Astrocyte of the hippocampus (primary cell): ENCODE measurements at places on chromosomes 16 and 17.
A peak's percentile ranks its signal among the peaks of the same experiment; 100 is the strongest.

GRCh38 chr16:85369741-85370528 is 243.2 kb upstream of the GSE1 start:
- DNase-seq, result peak; percentile 70

- peak; percentile 60 for DNase-seq
These were observed 1.6 kb downstream of the SIRT7 start for GRCh38 chr17:81916234-81917001.

DNA sequence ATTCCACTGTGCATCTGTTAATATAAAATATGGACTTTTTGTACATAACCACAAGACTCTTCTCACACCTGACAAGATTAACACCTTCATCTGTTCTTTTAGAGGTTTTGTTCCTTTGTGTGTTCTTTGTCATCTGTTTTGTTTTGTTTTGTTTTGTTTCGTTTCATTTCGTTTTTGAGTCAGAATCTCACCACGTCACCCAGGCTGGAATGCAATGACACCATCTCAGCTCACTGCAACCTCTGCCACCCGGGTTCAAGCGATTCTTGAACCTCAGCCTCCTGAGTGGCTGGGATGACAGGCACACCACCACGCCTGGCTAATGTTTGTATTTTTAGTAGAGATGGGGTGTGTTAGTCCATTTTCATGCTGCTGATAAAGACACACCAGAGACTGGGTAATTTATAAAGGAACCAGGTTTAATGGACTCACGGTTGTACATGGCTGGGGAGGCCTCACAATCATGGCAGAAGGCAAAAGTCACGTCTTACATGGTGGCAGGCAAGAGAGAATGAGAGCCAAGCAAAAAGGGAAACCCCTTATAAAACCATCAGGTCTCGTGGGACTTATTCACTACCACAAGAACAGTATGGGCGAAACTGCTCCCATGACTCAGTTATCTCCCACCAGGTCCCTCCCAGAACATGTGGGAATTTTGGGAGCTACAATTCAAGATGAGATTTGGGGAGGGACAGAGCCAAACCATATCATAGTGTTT is 22.3 kb downstream of the C16orf90 start:
- DNase-seq, result peak; percentile 64

GRCh38 chr16:78509965-78510364 is 410.5 kb downstream of the WWOX start:
- DNase-seq, result no peak

- no peak for DNase-seq
These were observed 9.0 kb downstream of the CRK start for GRCh38 chr17:1447052-1447451.

DNA sequence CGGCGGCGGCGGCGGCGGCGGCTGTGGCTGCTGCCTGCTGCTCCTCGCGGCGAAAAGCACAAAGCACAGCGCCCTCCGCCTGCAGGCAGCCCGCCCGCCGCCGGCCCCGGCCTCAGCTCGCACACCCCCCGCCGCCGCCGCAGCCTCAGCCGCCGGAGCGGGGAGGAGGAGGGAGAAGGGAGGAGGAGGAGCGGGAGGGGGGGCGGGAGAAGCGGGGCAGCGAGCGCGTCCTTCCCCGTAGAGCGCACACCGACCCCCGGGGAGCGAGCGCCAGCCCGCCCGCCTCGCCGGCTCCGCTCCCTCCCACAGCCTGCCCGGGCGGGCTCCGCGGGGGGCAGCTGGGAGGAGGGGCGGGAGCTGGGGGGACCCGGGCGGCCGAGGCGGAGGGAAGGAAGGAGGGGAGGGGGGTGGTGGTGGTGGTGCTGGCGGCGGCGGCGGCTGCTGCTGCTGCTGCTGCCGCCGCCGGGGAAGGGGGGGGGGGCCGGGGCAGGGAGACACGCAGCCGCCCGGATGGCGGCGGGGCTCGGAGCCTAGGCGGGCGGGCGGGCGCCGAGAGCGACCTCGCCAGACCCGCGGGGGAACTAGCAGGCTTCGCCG is at the start of gene UBTF:
Gene UBTF (minus strand): TSS at position 60 of the 597 bp plus-strand sequence. CDS start 1,446 bp downstream, outside the sequence.
- peak; percentile 89 for DNase-seq

DNA sequence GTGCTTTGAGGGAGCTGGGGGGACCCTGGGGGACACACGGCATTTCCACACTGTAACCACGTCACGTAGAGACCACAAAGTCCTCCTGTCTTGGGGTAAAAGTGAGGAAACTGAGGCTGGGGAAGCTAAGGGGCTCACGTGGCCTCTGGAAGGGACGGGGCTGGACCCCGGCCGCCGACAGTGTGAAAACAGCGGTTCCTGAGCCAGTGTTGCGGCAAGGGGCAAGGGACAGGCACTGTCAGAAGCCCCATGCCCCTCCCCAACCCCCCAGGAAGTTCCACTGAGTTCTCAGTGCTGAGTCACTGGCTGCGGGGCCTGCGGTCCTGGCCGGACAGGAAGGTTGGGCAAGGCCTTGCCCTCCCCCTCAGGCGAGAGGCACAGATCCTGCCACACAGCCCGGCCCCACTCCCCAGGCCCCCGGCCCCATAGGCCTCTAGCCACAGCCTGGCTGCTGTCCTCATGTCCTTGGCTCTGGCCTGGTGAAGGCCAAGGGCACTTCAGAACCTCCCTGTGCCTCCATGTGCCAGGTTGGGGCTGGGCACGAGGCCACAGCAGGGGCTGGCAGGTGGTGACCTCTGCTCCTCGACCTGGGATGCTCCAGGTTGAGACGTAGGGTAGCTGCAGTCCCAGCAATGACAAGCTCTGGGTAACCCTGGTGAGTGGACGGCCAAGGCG is 5.0 kb upstream of the CCDC57 start:
- peak; percentile 92 for DNase-seq

DNA sequence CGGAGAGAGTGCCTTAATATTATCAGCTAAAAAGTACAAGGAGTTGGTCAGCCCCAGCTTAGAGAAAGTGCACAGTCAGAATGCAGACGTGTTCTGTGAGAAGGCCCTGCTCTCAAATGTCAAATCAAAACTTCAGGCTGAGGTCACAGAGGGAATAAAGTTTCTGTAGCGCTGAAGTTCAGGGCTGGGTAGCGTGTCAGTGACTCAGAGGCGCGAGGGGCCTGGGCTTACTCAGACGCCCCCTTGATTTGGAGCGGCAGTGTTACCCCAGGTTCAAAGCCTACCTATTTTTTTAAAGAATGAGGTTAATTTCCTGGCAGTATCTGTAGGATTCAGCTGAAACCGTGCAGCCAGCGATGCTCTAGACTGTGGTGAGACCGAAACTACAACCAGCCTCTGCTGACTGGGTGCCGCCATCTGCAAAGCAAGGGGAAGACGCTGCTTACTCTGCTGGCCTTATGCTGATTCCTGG is 4.8 kb downstream of the CIAO3 start:
- DNase-seq, result no peak

DNA sequence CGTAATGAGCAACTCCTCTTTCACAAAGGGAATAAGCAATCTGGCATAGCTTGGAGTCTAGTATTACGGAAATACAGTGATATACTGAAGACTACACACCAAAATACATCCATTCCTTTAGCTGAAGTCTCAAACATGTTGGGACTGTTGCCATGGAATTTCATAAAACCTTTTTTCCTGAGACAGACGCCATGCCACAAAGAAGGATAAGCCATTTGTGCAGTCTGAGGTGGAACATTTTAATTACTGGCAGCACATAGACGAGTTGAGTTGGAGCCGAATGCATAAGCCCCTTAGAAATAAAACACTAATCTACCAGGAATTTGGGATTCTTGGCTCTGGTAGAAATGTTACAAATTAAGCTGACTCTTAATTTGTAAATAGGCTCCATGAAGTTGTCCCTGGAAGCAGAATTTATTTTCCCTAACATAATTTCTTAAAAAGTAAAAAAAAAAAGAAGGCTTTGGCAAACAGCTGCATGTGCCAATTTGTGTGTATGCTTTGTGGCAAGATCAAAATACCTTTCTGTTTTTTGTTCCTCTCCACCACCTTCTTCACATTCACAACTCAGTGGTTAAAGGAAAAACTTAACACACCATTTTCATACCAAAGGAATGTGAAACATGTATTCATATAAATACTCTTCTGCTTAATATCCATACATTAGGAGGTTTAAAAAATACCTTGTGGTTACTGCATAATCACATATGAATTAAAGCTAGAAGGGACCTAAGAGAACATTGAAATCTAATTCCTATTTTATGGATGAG is 25.5 kb downstream of the GRB7 start:
- DNase-seq, result peak; percentile 91

GRCh38 chr17:72063756-72064450 is 56.9 kb upstream of the SOX9 start:
- no peak for DNase-seq

GRCh38 chr17:45662432-45662831 is 121.7 kb upstream of the CRHR1 start:
- no peak for DNase-seq

DNA sequence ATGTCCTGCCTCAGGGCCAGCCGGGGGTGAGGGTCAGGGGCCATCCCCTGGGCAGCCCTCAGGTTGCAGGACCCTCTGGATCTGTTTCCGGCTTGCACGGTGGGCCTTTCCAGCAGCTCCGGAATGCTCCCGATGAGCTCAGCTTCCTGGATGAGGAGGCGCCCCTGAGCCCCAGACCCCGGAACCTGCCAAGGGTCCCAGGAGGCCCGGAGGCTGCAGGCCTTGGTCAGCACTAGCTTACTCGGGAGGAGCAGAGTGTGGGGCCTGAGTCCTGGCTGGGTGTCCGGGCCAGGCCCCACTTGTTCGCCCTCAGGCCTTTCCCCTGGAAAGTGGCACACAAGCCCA is 7.6 kb upstream of the C1QTNF8 start:
- no peak for DNase-seq

GRCh38 chr17:44738214-44738906 is 20.4 kb upstream of the ADAM11 start:
- no peak for DNase-seq

DNA sequence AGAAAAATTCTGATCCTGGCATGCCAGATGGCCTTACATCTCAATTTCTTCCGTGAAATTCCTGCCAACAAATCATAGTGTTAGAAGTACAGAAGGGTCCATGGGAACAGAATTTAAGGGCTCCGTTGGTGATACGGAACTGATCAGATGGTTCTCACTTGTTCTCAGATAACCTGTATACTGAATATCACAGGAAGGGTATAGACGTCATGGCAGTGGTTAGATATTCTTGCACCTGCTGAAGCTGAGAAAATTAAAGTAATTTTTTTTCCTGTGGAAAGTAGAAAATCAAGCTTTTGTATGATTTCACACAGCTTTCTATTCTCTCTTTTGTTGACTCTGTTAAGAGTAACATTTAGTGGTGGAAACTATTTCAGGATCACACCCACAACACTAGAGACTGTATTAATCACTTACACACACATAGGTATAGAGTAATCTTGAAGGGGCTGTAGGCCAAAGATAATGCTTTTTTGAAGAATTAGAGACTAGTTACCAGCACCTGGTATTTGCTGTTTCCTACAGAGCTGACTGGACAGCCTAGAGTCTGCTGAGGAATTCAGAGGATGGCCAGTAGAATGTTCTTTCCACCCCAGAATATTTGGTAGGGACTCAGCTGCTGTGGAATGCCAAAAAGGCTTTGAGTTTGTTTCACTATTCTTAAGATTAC is 7.5 kb downstream of the TENT4B start:
- peak; percentile 41 for DNase-seq

GRCh38 chr16:64346080-64346479 is 775.8 kb downstream of the CDH11 start:
- DNase-seq, result no peak

GRCh38 chr16:72789921-72790320 is 258.0 kb downstream of the ZFHX3 start:
- no peak for DNase-seq
